ENCODE measurements at places on chromosomes 3 and 15.

DNA sequence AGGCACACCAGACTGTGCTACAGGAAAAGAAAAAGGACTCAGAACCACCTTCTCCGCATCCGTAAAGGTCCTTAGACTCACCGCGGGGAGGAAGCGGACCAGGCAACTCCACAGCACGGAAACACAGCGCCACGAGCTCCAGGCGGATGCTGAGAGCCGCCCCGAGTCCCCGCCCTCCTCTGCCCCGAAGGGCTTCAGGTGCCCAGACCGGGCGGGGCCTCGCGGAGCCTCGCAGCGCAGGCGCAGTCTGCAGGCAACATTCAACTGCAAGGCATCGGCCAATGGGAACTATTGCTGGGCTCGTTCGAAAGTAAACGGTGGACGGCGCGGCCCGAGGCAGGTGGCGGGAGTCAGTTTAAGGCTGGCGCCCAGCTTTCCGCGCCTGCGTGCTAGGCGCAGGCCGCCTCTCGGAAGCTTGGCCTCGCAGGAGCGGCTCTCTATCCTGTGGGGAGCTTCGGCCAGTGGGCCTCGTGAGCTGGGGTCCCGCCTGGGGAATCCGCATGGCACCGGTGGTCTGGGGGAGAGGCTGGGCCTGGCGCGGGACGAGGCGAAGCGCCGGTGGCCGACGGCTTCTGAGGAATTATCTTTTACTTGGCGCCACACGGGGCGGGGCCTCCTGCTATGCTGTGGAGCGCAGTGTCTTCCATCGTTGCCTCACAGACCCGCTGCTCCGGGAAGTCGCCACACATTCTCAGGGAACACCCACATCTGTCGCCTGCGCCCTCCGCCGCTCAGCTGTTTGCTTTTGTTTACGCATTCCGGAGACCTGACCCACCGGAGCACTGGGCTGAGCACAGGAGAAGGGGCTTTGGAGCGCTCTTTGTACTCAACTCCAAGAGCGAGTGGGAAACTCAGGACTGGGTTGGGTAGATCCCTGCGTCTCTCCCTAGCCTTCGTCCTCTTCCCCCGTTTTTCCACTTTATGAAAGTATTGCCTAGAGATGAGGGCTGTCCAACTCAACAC lies at the start of gene TRIM59:
Gene TRIM59 (minus strand): TSS at position 151 of the 963 bp plus-strand sequence. CDS start 10,603 bp downstream, outside the sequence.
- peak; percentile 99 for DNase-seq

- no peak for DNase-seq
Observed at GRCh38 chr3:169498336-169498735, 165.2 kb downstream of the MECOM start.

- no peak for DNase-seq
Observed at GRCh38 chr15:37088436-37088835, 11.9 kb downstream of the MEIS2 start.

GRCh38 chr3:170145278-170145677 lies 36.3 kb downstream of the PHC3 start:
- no peak for DNase-seq

DNA sequence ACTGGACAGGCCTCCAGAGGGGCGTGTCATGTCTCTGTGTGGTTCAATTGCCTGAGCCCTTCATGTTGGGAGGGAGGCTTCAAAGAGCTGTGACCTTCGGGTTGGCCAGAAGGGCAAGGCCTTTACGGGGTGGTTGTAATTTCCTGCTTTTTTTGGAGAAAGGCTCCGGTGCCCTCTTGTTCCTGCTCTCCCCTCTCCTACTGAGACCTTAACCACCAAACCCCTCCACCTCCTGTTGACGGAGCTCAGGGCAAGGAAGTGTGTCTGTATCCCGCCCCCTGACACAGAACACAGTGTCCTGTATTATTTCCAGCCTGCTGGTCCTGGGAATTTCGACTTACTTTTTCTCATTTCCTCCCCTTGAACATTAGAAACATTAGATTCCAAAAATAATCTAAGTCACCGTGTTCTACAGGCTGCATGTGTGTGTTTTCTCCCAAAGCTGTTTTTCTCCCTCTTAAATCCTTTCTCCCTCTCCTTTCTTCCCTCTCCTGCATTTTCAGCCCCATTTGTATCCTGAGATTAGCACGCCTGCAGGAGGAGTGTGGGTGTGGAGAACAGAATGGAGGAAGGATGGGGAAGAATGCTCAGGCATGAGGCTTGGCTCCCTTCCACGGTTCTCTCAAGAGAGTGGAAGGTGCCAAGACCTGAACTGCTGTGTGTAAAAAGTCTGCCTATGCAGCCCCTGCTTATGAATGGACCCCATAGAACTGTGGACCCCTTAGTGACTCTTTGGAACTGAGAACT lies 285.4 kb upstream of the ROPN1 start:
- no peak for DNase-seq

GRCh38 chr3:80087767-80088166 lies 320.0 kb upstream of the ROBO1 start:
- no peak for DNase-seq

- DNase-seq = peak; percentile 62
Observed at GRCh38 chr15:52082197-52083036, 30.2 kb downstream of the BCL2L10 start.

DNA sequence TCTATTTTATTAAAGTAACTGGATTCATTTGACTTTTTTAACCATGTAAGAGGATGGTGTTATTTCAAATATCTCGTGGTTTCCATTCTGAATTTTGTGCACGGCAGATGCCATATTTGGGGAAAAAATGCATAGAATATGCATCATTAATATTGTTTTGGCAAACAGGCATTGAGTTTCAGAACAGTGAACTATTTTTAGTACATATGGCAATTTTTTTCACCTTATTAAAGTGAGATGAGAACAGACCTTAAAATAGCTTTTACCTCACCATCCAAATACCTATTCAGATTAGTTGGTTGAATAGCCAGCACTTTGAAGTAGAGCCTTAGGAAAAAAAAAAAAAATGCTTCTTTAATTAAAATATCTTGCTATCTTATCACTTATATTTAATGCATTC lies 117.3 kb upstream of the FLNB start:
- no peak for DNase-seq

- DNase-seq = no peak
Observed at GRCh38 chr3:61354604-61355003, 103.4 kb upstream of the FHIT start.

- peak; percentile 43 for DNase-seq
Observed at GRCh38 chr15:31396881-31397560, 70.4 kb downstream of the KLF13 start.

DNA sequence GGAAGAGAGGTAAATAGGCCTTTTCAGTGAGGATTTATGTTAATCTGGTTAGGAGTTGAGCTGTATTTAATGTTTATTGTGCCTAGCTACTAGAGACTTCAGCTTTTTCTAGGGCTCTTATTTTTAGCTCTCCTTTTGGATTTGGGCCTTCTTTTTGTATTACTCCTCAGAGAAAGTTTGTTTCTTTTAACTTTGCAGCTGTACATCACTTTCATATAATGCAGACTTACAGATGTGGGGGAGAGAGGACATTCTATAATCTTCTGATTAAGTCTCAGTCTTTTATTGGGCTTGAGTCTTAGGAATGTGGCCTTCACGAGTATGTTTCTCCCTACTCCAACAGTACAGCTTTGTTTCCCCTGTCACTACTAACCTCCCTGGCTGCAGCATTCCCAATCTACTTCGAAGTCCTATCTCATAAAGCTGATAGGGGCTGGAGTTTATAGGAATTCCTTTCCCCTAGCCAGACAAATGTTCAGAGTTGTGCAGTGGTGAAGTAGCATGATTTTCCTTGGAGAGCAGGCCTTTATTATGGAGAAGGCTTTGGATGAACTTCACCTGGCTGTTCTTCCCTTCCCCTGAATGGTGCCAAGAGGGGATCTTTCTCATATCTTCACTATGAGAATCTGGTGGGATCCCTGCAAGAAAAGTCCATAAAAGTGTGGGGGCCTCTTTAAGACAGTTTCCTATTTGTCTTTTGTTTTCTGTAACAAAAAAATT lies 82.2 kb upstream of the CBLB start:
- DNase-seq = no peak

DNA sequence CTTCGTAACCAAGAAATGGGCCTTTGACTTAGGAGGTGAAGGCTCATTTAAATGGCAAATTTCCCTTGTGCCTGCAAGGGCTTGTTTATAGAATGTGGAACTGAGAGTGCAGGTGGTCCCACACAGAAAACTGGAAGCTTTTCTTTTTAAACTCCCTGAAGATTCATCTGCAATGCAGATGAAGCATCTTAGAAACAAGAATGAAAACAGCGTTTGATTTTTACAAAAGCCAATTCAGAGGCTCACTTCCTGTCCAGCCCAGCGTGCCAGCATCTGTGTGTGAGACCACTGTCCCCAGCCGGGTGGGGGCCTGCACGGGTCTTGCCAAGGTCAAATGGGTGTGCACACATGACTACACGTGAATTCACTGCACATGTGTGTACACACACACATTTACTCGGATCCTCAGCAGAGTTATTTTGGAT lies 94.7 kb downstream of the LINGO1 start:
- DNase-seq = peak; percentile 78

DNA sequence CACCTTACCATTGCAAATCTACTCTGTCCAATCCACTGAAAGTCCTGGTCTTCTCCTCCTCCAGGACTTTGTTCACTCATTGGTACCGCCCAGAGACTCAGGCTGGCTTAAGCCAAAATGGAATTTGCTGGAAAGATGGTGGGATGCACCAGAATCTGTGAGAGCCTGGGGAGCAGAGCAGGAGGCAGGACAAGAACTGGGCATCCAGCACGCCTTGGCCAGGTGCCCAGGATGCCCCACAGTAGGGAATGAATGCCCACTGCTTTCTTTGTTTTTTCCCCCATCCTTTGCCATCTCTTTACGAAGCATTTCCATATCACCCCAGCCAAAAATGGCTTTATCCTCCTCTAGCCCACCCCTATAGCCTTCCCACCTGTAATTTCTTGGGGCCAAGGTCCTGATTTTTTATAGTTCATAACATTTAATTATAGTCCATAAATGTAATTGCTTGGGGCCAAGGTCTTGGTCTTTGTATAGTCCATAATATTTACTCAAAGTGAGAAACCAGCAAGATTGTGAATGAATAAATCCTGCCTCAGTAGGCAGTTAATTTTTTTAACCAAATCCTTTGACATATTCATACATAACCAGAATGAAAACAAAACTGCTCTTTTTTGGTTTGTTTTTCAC lies 23.3 kb upstream of the IREB2 start:
- DNase-seq = no peak

DNA sequence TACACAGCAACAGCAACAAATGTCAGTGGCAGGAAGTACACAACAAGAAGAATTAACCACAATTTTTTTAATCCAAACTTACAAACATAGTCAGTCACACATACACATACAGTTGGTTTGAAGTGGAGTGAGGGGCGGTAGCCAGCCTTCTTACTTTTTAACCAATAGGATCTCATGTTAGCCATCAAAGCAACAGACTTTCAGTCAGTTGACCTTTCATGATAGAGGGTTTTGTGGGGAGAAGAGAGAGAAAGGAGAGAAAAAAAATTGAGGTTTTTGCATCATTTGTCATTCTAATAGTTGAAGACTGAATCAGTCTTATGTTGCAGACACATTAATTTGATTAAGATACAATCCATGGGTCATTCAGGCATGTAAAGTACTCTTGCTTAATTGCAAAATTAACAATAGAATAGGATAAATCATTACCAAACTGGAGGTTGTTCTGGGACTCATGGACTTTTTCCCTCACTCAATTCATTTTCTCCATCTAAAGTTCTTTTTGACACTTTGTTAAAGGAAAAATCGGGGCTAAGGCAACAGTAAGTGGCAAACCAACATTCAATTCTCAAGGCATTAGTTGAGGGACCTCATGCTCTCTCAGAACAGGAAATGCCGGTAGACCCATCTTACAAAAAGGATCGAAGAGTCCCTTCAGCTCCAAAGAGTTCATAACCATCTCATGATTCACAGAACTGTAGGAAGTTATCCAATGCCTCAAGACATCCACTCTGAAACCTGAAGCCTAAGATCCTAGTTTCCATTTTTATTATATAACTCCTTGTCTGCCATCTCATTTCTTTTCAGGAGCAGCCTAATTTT lies 159.5 kb upstream of the LPP start:
- no peak for DNase-seq

DNA sequence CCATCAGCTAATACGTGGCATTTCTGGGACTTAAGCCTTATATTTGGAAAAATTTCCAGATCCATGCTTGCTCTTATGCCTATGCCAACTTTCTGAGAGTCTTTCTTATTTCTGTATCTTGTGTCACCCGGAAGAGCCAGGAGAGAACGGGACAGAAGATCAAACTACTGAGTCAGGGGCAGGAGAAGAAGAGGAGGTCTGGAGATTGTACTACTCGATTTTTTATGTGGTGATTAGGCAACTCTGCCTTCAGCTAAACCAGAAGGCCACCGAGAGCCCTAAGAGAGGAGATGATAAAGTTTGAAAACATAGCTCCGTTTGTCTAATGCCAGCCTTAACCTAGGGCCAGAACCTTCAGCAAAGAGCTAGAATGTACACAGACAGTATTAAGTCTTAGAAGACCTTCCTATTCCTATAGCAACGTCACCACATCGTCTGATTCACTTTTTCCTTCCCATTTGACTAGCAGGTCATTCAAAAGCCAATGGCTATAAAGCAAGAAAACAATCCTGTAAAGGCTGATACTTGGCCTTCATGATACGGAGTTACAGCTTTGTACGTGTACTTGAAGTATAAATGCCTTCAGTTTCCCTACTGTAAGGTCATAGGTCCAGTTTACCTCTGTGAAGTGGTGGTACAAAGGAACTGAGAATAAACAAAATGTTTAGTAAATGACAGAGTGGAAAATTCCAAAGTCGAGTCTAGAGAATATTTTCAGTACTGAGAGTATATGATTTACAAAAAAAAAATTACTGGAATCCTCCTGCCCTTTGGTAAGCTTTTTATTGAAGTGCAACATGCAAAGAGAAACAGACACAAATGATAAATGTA lies 96.1 kb upstream of the ICE2 start:
- no peak for DNase-seq

- no peak for DNase-seq
Observed at GRCh38 chr3:24222165-24222805, 272.4 kb downstream of the THRB start.

DNA sequence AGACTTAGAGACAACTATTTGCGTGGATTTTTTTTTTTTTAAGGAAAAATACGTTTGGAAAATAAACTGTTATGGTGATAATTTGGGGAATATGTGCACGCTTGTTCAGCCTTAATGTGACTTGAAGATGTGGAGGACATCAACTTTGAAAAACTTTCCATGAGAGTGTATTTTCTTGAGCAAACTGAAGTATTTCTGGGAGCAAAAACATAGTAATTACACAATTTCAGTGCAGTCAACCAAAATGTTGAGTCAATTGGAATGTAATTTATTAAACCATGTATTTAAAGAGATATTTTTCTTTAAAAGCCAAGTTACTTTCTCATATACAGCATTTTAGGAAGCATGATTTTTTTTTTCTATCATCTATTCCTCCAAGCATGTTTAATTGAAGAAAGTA lies 80.3 kb upstream of the FLNB start:
- no peak for DNase-seq

GRCh38 chr3:128969993-128970739 lies 23.7 kb downstream of the CFAP92 start:
- DNase-seq = peak; percentile 68

DNA sequence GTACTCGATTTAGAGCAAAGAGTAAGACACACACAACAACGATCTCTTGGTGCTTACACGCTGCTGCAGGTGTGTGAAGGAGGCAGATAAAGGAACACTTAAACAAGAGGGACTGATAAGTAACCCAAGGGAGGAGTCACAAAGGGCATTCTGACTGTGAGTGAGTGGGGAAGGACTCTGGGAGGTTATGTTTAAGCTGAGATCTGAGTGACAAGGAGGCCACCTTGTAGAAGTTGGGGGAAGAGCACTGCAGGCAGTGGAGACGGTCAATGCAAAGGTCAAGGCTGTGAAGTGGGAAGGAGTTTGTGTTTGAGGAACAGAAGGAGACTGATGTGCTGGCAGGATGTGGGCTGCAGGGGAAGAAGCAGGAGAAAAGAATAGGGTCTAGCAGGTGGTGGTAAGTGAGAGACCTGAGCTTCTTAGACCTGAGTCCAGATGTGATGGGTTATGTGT lies 63.1 kb downstream of the LPP start:
- no peak for DNase-seq
